ENCODE measurements at places on chromosomes 2 and 18.
A peak's percentile ranks its signal among the peaks of the same experiment; 100 is the strongest.

GRCh38 chr18:63312019-63312409, 7.6 kb downstream of the BCL2 start:
- DNase-seq: no peak

GRCh38 chr2:207768866-207769596, 675 bp downstream of the FZD5 start:
- peak; percentile 69 for DNase-seq

DNA sequence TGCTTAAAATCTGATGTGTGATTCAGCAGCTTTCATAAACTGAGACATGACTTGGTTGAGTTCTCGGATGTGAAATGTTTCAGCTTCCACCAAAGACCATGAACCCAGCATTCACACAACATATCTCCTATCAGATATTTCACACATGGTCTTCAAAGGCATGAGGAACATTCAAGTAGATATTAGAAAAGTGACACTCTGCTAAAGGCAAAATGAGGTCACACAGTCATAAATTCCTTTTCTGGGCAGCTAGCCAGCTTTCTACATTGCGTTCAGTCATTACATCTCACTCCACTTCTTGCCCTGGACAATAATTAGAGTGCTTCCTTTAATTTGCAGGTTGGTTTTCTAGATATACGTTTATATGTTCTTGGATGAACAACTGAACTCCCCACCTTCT, 96.7 kb downstream of the GAREM1 start:
- no peak for DNase-seq

DNA sequence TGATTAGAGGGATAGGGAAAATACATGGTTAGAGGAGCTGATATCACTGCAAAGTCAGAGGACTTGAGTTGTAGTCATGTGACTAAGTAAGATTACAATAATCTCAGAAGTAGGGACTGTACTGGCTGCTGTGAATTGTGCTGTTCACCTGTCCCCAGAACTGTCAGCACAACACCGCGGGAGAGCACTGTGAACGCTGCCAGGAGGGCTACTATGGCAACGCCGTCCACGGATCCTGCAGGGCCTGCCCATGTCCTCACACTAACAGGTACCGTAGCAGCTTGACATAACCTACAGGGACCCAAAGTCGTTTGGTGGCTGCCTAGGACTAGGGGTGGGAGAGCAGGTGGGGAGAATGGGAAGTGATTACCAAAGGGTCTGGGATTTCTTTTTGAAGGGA, 132.8 kb upstream of the TTC39C start:
- DNase-seq: no peak

DNA sequence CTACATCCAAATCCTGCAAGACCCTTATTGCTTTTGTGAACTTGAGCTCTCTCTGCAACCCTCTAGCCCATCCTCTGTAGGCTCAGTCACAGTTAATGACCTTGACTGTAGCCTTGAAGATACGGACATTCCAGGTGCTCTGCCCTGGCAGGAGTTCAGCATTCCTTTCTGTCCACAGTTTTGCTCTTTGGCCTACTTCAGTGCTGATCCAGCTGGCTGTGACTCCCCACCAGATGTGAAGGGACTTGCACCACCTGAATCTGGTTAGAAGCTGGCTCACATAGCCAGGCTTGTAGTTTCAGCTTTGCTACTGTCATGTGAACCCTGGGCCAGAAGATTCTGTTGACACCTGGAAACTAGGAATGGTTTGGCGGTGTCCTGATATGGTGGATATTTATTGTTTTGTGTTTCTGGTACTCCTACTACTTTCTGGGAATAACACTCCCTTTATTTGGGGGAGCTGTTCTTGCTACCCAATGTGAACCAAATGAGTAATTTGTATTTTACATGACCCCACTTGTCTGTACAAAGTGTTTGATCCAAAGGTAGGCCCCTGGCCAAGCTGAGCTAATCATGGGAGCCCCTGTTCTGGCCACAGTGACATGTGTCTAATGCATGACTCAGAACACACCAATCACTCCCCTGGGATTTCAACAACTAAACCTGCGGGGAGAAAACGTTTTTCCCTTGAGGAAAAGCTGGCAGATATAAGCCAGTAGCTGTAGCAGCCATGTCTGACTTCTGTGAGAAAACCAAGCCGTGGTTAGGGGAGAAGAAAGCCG, 73.4 kb downstream of the CDCA7 start:
- no peak for DNase-seq

- no peak for DNase-seq
These were observed 1103.6 kb downstream of the LRP1B start for GRCh38 chr2:141027221-141027620.

- no peak for DNase-seq
These were observed 25.7 kb downstream of the TPO start for GRCh38 chr2:1438972-1439371.

GRCh38 chr2:168561991-168562390, 105.9 kb downstream of the CERS6 start:
- no peak for DNase-seq

GRCh38 chr2:119040730-119041129, 98.7 kb downstream of the MARCO start:
- no peak for DNase-seq

DNA sequence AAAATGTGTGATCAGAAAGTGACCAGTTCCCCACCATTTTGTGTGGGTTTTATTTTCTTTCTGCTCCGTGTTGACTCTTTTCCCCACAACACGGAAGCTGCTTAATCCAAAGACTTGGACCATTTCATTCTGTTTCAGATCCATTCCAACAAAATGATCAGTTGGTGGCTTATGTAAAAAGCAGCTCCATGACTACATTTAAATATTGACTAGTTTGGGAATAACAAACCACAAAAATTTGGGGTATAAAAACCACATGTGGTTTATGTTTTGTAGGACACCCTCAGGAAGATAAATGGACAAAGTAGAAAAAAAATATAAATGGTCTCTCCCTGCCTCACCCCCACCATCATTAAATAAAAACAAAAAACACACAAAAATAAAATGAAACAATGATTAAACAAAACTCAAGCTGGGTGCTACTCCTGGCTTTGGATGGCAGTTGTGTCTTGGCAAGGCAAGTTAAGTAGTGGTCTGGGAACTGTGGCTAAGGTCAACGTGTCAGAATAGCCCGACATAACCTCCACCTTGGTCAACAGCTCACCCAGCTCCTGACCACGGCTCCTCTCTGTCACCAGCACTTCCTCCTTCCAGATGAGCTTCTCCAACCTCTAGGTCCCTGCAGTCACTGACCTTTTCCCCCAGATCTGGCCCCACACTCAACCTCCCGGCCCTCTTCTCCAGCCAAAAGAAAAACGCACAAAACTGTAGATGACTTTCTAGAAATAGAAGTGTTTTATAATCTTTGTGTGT, 12.8 kb upstream of the WIPF1 start:
- DNase-seq: no peak
